ENCODE measurements at places on chromosomes 4 and X. TPM values are rescaled to one million over a fixed set of nuclear protein-coding genes. Genes with fewer than 3 reads are reported as not detected.

Gene SPANXN4
- polyA plus RNA-seq, result not detected

Gene SPANXA1
- polyA plus RNA-seq, result not detected

Gene SSX2
- not detected for polyA plus RNA-seq

Gene TMEM271
- polyA plus RNA-seq, result not detected

Gene GAK
- 52.3 TPM for polyA plus RNA-seq

Gene KLB
- 0.18 TPM for polyA plus RNA-seq

Gene MXRA5
- 0.08 TPM for polyA plus RNA-seq

Gene MAP9
- 3.4 TPM for polyA plus RNA-seq

Gene GPR143
- polyA plus RNA-seq, result 0.11 TPM

Gene ADH1C
- 2.8 TPM for polyA plus RNA-seq

Gene GATB
- 182 TPM for polyA plus RNA-seq

Gene SERTM2
- polyA plus RNA-seq, result not detected

Gene SRD5A3
- polyA plus RNA-seq, result 4.5 TPM

Gene ZNF630
- 1.3 TPM for polyA plus RNA-seq

DNA sequence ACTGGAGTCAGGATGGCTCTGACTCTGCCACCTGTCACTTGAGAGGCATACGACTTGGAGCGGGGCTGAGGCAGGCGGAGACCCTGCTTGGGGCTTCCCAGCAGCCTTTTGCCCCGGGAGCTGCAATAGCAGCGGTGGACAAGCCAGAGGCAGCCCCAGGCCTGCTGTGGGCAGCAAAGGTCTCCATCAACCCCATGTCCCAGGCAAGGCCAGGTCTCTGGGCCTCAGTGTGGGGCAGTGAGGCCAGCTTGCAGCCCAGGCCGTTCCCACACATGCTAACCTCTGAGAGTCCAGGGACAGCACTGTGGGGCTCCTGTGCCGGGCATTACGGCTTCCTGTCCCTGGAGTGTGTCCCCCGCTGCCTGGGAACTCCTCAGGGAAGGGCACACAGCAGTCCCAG, 53.0 kb downstream of the FAM53A start:
- DNase-seq, result no peak

DNA sequence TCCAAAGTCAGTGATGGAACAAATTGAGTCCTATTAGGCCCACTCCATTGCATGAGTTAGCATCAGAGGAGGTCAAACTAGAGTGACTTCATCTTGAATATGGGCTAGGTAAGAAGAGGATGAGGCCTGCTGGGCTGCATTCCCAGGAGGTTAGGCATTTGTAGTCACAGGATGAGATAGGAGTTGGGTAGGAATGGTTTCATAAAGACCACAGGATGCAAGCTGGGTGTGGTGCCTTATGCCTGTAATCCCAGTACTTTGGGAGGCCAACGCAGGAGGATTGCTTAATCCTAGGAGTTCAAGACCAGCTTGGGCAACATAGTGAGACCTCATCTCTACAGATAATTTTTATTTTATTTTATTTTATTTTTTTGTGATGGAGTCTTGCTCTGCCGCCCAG, 26.8 kb downstream of the PDGFRA start:
- no peak for DNase-seq

GRCh38 chrX:77160301-77160700, 286.9 kb upstream of the FGF16 start:
- DNase-seq, result no peak

DNA sequence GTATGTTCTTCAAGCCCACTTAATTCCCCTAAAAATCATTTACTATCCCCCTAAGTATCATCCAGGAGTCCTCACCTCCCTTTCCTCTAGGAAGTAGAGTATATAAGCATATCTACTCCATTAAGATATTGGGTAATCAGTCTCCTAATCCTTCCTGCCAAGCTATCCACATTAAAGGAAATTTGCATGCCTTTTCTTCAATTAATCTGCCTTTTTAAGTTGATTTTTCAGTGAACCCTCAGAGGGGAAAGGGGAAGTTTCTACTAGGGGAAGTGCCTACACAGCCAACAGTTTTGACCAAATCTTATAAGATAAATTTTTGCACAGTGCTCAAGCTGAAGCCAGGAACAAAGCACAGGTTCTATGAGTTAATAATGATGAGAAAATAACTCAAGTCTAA, 222.8 kb downstream of the NLGN4X start:
- DNase-seq, result no peak

GRCh38 chrX:13923845-13924244, 105.8 kb downstream of the GEMIN8 start:
- no peak for DNase-seq

DNA sequence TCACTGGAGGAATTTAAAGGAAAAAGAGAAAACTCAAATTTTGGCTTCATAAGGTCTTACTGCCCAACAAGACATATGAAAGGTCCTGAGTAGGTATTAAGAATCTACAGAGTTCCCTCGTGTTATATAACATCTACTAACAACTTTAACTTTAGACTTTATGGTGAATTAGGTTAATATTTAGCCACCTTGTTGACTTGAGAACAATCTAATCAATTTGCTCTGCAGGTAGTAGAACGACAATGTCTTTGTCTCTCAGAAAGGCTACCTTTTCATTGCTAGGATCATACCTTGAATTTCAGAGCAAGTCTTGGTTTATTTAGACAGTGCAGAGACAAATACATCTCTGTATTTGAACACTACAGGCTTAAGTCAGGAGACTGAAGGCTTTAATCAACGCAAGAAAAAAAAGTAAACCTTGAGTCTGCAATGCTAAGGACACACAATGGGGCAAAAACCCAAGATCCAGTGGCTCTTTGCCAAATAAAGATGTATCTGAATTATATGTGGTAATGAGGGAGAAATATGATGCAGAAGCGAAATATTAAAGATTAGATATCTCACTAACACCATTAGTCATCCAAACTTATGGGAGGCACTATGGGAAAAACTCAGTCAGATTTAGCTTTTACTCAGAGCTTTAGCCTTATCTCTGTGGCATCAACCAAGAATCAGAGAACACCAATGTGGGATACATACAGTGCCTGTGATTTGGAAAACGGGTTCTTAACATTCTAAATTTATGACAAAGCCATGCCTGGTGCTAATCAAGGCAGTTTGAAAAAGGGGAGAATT, 93.6 kb upstream of the FTHL17 start:
- no peak for DNase-seq

GRCh38 chr4:184757810-184758209, 23.9 kb upstream of the CENPU start:
- no peak for DNase-seq

GRCh38 chr4:37998226-37998625, 38.0 kb downstream of the PTTG2 start:
- DNase-seq, result no peak

GRCh38 chrX:15202454-15203177, 67.3 kb downstream of the ASB9 start:
- no peak for DNase-seq

- DNase-seq, result no peak
Measured at GRCh38 chr4:88318751-88319350, 34.5 kb upstream of the PPM1K start.

- DNase-seq, result no peak
Measured at GRCh38 chr4:142631836-142632235, 214.3 kb downstream of the INPP4B start.

DNA sequence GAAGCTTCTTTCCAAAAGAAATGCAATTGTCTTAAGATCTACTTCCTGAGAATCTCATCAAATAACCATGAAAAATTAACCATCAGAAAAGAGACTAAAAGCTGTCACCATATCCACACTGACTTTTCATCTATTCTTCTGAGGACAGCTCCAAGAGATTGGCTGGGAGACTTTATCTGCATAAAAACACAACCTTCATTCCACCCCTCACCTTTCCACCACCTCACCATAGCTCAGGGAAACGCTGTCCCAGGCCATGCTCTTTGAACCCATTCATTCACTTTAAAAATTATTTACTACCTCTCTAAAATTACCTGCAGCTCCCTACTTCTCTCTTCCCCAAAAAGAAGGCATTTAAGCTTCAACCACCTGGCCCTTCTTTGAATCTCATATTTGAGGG, 2.4 kb downstream of the FAM13A start:
- DNase-seq, result no peak

DNA sequence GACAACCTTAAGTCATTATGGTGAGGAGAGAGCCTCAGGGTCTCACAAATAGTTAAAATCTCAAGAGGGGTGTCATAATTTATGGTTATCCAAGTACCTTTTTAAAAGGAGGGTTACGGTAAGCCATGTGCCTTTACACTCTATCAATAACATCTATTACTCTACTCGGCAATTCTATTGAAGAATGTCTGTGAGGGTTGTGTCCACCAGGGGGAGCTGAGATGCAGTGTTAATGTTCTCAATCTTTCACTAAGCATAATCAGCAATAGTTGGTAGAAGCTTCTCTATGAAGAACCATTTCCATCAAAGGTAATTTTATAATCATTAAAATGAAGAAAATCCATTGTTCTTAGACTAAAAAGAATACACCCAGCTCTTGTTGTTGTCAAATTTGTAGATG, 457.4 kb downstream of the CENPC start:
- DNase-seq, result no peak

DNA sequence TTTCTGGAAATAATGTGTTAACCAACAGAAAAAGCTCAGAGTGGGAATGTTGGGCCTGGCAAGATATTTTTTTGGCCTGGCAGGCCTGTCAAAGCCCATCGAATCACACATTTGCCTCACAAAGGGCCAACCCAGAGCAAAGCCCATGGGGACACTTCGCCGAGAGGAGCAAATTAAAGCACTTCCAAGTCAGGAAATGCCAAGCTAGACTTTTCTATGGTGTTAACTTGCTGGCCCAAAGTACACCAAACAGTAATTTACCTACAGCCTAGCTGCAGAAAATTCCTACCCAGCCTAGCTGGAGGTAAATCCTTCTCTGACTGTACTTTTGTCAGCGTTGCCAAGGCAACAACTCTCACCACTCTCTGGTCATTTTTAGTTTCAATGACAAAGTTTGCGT, 288.6 kb upstream of the LDB2 start:
- peak; percentile 31 for DNase-seq

- no peak for DNase-seq
Measured at GRCh38 chr4:73727685-73728084, 12.7 kb upstream of the CXCL8 start.

- DNase-seq, result no peak
Measured at GRCh38 chr4:76752861-76753501, 145.0 kb downstream of the SOWAHB start.

DNA sequence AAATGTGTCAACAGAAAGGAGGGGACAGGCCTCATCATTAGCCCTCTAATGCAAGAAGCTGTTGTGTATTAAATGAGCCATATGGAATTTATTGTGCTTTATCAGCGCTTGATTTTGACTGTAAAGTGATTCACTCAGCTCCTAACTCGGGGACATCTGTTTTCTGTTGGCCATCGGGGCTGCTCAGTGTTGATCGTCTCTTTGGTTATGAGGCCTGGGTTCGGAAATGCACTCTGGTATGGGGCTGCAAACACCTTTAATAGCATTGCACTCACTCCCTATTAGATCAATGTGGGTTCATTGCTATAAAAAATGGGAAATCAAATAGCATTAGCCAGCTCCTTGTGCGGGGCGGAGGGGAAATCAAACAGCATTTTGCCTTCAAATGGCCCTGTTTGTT, 6.4 kb downstream of the ARX start:
- no peak for DNase-seq

DNA sequence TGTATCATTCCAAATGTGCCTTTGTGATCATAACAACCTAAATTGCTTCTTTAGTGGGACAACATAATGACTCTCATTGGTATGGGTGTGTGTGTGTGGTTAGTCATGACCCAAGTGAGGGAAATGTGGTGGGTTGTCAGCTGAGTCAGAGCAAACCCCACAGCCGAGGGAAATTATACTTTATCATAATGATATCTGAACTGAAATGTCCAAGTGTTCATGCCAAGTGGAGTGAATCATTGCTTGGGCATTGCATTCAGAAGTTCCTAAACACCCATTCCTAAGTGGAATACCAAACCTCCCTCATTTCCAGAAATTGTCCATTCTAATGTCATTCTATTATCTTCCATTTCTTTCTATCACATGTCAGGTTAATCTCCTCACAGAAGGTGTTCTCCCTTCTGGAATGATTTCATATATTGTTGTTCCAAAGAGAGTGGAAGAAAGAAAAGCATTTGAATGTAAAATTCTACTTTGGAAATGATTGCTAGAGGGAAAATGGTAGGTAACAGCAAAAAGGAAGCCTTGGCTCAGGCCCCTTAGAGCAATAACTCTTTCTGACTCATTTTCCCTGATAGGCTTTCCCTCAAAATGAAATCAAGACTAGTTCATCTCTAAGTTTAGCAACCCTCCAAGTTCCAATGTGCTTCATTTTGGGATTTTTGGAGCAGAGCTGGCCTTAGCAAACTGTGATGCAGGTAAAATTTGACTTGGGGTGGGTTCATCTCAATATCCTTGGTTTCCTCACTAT, 230.7 kb upstream of the KCNIP4 start:
- DNase-seq, result no peak

- no peak for DNase-seq
Measured at GRCh38 chr4:153934688-153935017, 145.8 kb upstream of the SFRP2 start.

DNA sequence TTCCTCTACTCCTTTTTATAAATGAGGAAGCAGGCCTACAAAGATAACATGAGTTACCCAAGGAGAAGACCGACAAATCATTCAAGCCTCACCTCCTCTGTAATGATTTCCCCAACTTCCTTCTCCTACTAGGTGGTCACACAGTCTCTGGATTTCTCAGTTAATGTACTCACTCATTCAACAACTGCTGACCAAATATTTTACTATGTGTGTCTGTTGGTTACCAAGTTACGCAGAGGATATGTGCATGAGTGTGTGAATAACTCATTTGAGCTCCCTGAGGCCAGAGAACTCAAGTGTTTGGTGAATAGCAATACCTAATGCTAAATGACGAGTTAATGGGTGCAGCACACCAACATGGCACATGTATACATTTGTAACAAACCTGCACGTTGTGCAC, 10.4 kb downstream of the CASK start:
- no peak for DNase-seq

DNA sequence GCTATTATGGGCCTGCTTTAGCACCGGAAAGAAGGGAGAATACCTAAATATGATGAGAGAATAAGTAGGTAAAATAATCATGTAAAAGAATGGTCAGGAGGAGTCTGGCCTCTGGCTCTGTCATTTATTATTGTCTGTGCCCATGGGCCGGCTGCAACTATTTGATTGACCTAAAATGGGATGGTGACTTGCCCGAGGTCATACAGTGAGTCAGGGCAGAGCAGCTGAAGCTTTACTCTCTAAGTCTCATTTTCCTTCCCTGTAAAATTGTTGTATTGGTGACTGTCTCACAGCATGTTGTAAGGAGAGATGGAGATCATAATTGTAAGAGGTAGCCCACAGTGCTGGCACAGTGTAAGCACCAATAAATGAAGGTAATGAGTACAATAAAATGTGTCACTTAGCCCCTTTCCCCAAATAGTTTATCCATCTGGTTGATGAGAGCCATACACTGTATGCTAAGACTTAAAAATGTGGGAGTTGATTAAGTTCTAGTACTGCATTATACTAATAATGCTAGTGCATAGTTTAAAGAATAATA, 39.6 kb downstream of the RUFY3 start:
- no peak for DNase-seq

DNA sequence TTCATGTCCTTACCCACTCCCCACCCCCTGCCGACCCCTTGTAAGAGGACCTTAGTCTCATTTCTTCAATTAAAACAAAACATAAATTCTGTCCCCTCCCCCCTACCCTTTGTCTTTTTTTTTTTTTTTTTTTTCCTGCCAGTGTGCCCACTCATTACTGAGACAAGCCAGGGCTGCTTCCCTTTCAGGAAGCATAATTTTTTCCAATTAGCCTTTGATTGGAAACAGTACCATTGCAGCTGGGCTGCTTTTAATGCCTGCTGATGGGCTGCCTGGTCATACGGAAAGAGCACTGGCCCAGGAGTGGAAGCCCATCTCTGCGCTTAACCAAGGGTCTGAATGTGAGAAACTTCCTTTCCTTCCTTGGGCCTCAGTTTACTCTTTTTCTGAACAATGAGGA, 18.6 kb upstream of the CAPN6 start:
- DNase-seq, result no peak
